Activated CD4-positive, alpha-beta T cell treated with anti-CD3 and anti-CD28 coated beads, Interleukin-2, amount 50 U/mL, for 16 hours (primary cell): ENCODE measurements at places on chromosomes 6 and 20.
A peak's percentile ranks its signal among the peaks of the same experiment; 100 is the strongest.

- DNase-seq: no peak
Measured at GRCh38 chr20:10415013-10415650, 18.9 kb downstream of the MKKS start.

DNA sequence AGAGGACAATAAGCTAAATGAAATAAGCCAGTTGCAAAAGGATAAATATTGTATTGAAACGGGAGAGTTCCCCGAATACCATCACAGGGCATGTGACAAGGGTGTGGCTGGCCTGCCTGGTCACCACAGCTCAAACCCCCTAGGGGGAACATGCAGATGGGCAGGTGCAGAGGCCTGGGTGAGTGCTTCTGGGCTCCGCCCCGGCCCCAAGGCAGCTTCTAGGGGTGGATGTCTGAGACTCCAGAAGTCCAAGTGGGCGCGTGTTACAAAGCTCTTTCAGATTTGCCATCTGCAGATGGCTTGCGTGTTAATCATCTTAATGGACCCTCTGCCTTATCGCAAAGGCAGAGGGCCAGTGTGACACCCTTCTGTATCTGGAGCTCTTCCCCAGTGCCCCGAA lies 559.2 kb upstream of the IMPG1 start:
- no peak for DNase-seq

DNA sequence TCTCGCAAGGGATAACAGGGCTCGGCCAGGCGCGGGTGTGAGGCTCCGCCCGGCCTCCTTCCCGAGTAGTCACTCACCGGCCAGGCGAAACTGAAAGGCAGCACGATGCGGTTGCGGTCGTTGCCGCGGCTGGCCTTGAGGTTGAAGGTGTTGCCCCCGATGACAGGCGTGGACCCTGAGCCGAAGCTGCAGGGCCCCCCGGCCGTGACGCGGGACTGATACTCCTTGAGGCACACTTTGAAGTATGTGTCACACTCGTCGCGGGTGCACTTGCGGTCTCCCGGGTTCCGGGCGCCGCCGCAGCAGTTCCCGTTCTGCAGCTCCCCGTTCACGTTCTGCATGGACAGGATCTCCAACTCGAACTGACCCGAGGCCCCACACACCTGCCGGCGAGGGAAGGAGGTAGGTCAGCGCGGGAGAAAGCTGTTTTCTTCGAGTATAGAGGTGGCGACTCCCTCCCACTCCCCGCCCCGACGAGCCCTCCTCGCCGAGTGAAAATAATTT lies 1.1 kb downstream of the JAG1 start:
- DNase-seq: peak; percentile 46

DNA sequence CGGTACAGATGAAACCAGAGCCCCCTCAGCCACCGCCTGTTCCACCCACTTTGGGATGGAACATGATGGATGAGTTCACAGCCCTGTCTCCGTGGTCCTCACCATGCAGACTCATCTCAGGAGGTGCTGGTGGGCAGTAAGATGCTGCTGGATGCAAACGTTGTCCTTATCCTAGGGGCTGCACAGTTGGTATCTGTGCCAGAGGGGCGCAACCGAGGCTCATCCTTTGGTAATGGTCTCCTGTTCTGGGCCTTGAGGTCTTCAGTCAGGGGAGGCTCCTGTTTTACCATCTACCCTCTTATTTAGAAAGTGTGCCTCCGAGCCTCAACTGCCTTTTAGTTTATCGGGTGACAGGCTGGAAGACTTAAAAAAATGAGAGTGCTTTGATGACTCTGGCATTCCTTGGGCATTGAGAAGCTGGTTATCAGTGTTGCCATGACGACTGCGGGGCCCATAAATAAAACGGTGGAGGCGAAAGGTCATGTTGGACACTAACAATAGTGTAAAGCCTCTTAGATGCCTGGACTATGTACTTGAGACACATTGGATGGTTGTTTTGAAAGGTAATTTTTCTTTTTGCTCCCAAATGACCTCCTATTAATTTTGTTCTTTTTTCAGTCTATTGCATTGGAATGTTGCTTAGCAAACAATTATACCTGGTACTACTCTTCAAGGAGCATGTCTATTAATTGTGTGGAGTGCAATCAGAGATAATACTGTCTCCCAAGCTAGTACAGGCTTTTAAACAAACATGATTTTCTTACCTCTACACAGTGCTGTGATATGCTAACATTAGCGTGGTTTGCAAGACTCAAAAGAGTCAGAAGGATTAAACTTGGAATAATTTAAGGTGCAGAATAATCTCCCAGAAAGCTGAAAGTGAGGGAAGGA lies 74.2 kb upstream of the DSP start:
- DNase-seq: no peak

GRCh38 chr6:34055223-34055933 lies 90.5 kb downstream of the GRM4 start:
- DNase-seq: peak; percentile 63

GRCh38 chr6:22906091-22906549 lies 336.8 kb downstream of the HDGFL1 start:
- DNase-seq: no peak

DNA sequence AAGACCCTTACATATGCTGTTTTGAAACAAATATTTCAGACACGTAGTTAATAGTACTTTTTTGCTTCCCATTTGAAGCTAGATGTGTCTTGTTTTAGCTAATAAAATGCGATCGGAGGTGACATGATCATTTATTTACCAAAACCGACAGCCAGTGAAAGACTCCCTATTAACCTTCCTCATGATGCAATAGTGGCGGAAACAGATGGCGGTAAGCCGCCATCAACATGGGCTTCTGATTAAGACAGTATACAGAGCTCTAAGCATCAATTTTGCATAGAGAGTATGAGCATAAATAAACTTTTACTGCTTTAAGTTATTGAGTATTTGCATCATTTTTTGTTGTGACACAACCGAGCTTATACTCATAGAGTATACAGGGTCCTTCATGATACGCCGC lies 1282.4 kb upstream of the ADGRB3 start:
- DNase-seq: no peak

DNA sequence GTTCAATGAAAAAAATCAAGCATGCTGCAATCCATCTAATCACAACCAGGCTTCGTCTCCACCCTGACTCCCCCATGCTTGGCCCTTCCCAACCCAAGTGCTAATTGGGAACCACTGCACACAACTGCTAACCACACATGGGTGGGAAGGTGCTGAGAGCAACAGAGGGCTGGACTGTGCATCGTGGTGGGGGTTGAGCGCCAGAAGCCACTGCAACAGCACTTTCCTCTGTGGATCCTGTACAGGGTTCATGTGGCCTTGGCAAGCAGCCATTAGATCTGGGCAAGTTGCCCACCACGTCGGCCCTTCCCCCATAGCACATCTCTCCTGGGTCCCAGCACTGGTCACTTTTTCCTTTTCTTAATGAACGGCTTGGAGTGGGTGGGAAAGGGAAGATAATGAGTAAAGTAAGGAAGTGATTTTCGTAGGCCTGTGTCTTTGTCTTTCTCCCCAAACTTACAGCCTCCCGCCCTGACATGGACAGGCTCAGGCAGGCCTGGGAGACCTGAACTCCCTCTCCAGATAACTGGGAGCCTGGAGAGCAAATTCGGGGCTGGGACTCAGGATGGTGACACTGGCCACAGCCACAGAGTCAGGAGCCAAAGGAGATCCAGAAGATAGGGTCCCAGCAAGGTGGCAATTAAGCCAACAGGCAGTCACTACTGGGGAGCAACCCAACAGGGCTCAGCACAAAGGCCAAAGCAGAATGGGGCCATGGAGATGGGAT lies 34.4 kb upstream of the MRPS10 start:
- no peak for DNase-seq

DNA sequence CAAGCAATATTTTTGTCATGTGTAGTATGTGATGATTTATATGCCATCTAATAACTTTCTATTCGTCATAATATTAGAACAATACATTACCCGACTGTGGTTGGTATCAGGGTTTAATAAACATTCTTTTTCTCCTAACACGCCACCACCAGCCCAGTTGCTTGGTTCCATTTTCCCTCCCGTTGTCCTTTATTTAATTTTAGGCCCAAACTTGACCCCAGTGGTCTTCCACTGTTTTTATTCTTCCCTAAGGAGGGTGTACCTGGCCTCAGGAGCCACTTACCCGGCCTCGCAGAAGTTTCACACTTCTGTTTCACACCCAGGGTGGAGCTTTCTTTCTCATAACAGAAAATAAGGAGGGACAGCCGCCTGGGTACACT lies 33.1 kb upstream of the PIM1 start:
- DNase-seq: no peak

DNA sequence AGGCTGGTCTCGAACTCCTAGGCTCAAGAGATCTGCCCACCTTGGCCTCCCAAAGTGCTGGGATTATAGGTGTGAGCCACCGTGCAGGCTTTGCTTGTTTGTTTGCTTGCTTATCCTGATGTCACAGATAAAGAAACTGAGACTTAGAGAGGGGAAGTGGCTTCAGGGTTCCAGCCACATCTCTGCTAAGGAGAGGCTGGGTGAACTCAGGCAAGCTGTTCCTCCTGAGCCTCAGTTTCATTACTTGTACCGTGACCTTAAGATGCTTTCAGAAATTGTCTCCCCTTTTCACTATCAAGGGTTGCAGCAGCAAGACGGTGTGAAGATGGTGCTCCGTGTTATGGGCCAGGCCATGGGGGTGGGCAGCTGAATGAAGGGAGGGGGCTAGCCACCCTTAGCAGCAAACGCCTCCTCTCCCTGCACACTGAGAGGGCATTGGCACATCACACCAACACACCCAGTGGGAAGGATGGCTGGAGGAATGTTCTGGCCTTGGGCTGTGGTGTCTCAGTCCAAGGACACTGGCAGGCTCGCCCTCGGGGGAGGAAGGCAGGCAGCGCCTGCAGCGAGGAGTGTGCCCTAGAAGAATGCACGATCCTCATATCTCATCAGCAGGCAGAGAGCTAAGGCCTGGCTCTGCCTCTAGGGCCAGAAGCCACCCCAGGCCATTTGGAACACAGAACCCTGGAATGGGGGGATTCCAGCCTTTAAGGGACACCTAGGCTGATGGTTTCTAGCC lies 48.2 kb upstream of the TLDC2 start:
- no peak for DNase-seq

DNA sequence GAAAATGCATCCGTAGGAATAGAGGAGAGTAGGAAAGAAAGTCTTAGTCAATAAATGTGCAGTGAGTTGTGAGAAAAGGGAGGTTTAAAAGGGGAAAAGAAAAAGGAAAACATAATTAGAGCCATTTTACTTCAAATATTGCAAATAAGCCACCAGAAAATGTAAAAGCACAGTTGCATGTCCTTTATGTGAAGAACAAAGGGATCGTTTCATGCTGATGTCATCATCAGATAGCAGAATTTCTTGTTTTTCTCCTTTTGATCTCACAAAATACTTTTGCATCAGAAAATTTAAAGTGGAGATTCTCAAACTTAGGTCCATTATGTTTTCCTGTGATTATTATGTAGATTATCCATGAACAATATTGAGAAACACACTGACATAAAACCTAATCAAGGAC lies 166.7 kb downstream of the HAO1 start:
- DNase-seq: no peak

DNA sequence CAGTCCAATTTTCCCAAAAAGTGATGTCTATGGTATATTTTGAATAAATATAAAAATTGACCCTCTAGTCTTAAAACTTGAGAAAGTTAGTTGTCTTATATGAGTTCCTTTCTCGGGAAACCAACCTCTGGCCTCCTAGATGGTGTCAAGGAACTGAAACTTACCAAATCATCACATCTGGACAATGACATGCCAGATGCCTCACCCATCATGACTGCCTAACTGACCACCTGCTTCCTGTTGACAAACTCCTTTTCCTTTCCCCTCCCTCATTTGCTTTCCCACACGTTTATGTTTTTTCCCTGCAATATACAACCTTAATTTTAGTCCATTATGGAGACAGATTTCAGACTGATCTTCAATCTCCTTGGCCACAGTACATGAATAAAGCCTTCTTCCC lies 731.0 kb downstream of the EPHA7 start:
- no peak for DNase-seq

DNA sequence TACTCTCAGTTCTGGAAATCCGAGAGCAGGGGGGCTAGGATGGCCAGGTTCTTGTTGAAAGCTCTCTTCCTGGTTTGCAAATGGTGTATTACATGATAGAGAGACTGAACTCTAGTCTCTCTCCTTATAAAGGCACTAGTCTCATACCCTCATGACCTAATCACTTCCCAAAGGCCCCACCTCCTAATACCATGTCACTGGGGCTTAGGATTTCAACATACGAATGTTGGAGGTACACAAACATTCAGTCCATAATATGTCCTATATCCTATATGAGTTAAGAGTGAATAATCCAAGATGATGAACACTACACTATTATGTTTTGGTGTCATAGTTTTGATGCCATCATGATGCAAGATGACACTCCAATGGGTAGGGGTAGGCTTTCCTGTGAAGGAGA lies 20.0 kb upstream of the TXLNB start:
- DNase-seq: no peak

GRCh38 chr20:17859002-17859615 lies 109.5 kb downstream of the SNX5 start:
- DNase-seq: no peak

DNA sequence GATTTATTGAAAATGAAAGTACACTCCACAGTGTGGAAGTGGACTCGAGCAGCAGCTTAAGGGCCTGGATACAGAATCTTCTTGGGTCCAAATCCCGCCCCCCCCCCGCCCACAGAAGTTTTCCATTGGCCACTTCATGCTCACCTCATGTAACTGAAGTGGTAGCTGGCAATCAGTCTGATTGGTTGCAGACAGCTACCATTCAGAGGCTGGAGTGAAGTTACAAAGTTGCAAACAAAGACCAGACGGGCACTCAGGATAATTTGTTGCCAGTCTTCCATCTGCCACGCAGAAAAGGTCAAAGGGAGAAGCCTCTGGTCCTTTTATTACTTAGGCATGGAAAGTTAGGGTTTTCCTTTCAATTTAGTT lies 25.8 kb upstream of the FABP7 start:
- DNase-seq: no peak

DNA sequence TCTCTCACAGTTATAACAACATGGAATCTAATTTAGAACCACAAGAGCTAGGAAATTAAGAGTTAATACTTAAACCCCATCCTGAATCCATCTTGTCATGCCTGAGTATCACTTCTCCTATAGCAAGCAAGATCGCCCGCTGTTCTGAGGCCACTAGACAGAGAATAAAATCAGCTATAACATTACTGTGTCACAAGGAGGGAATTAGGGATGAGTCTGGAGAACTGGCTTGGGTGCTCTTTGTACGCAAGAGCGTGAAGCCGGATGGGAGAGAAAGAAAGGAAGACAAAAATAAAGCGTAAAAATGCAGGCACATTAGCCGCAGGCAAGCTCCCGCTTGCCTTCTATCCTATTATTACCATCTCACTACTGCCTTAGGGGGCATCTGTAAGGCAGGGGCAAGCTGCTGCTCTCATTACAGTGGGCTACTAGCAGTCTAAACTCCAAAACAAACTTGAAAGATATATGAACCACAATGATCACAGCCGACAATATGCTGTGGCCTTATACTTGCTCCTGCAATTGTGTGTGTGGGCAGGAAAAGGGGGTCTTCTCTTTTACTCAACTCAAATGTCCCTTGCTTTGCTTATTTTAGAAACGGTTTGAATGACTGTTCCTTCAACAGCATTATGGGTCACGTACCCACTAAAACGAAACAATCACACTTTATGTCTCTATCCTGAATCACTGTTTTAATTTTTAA lies 81.9 kb downstream of the GJA10 start:
- DNase-seq: no peak
